Naive thymus-derived CD8-positive, alpha-beta T cell (primary cell): ENCODE measurements at places on chromosomes 5 and 9.

DNA sequence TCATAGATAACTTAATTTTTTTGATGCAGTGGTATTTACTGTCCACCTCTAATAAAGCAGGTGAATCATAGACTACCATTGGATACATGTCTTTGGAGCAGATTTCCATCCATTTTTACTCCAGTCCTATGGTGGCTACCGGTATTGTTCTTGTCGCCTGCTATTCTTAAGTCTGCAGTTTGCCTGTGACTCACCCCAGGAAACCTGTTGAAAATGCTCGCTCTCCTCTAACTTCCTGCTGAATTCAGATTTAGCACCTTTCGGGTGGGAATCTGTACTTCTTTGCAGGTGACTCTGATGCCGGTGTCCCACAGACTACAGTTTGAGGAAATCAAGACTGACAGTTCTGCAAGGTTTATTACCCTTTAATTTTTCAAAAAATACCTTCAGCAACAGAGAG lies 58.8 kb upstream of the DHFR start:
- no peak overlapping the region for H3K4me3 ChIP-seq
- H3K27ac ChIP-seq: no peak overlapping the region
- peaks cover 7% of the 10 kb centered on the region for H3K4me1 ChIP-seq
- peaks cover 30% of the 10 kb centered on the region for H3K36me3 ChIP-seq

- no peaks in the 10 kb centered on the region for H3K36me3 ChIP-seq
- H3K27me3 ChIP-seq: no peaks in the 10 kb centered on the region
- no peak overlapping the region for H3K27ac ChIP-seq
- H3K4me1 ChIP-seq: no peaks in the 10 kb centered on the region
Measured at GRCh38 chr5:8686707-8687106, 817.8 kb downstream of the MTRR start.

DNA sequence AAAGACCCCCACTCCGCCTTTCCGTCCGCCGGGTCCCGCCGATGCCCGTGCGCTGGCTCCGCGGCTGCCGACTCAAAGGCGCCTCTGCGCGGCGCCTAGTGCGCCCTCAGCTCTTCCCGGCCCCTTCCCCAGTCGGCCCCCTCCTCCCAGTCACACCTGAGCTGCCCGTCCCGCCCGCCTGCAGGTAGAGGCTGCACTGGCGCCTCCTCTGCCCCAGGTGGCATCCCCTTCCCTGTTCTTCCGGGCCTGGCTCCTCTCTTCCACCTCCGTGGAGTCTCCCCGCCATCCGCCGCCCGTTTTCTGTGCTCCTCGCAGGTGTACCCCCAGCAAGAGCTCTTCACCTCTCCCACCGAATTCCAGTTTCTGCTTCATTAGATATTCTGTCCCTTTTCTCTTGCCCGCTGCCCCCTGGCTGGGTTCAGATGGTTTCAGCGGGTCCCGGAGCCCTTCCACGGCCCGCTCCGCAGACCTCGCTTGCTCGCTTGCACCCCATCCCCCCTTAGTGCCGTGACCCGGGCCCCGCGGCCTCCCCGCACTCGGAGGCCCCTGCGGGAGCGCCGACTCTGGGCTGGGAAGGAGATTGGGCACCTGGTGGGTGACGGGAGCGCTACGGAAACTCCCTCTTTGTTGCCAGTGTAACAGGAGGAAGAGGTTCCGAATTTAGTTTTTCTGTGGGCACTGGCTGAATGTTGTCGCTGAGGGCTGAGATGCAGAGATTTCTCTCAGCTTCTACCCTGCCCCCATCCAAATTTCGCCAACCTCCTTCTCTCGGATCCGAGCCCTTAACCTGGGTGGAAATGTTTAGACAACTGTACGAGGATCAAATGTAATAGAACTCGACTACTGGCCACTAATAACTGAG lies 809 bp downstream of the SLC44A1 start:
- H3K27me3 ChIP-seq: peaks cover 10% of the 10 kb centered on the region
- DNase-seq: peak; percentile 56
- H3K36me3 ChIP-seq: no peaks in the 10 kb centered on the region
- H3K27ac ChIP-seq: peak overlapping the region; percentile 89

GRCh38 chr5:136203303-136203922 lies 10.5 kb upstream of the SMIM32 start:
- no peaks in the 10 kb centered on the region for H3K36me3 ChIP-seq
- no peak overlapping the region for H3K4me3 ChIP-seq
- H3K27me3 ChIP-seq: peaks cover 10% of the 10 kb centered on the region
- no peaks in the 10 kb centered on the region for H3K4me1 ChIP-seq
- no peak for DNase-seq
- no peak overlapping the region for H3K27ac ChIP-seq

DNA sequence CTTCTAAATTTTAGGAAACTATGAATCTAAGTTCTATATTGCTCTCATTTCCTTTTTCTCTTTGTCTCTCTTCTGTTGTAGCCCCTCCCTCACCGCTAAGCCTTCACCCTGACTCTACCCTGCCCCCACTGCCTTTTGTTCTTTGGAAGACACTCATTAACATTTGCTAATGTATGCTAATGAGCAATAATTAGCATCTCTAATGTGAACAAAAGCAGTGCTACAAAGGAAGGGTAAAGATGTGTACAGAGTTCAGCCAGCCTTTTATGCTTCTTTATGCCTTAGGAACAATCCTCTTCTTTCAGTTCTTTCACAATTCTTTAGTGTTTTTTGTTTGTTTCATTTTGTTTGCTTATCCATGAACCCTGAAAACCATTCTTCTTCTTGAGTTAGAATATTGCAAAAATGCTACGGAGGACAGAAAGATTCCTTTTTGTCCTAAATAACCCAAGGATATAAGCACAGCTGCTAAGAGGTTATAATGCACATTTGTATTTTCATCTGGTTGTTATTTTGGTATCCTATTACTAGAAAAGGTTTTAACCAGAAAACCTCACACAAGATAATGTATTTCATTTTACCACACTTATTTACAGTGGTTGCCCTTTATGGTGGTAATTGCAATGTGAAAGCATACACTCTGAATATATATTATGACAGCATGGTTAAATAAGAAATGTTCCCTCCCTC lies 159.3 kb downstream of the TMC1 start:
- H3K27ac ChIP-seq: no peak overlapping the region
- no peak for DNase-seq
- no peaks in the 10 kb centered on the region for H3K36me3 ChIP-seq
- H3K4me3 ChIP-seq: no peak overlapping the region

DNA sequence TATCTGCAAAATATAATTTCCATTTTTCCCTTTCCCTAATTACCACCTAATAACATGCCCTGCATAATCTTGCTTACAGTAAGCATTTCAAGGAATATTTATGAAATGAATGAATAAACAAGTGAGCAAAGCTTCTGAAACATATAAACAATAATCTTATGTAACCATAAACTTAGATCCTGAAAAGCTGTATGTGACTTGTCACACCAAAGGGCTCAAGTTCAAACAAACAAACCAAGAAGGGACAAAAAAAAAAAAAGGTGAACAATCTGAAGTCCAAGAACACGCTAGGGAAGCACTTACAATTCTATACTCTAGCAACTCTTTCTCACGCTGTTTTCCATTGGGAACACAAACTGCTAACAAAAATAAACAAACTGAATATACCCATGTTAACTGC lies 36.3 kb downstream of the PLPP1 start:
- H3K27me3 ChIP-seq: no peaks in the 10 kb centered on the region
- no peak overlapping the region for H3K4me3 ChIP-seq
- no peak for DNase-seq
- peaks cover 3% of the 10 kb centered on the region for H3K36me3 ChIP-seq

DNA sequence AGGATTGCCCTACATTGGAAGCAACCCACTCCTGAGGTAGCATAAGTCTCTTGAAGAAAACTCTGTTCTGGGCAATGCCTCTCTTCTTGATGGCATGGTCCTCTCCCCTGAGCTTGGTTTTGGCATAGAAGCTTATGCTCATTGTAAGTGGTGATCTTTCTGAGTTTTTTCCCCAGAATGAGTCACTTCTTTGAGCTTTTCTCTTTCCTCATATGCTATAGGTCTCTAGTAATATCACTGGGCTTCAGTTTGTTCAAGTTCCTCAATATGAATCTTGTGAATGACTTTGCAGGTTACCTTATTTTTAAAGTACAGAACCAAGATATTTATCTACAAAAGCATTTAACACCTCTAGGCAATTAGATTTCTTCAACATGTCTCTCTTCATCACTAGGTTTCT lies 76.5 kb upstream of the ATG10 start:
- H3K4me1 ChIP-seq: no peaks in the 10 kb centered on the region
- no peaks in the 10 kb centered on the region for H3K27me3 ChIP-seq
- no peak overlapping the region for H3K4me3 ChIP-seq
- no peak for DNase-seq

DNA sequence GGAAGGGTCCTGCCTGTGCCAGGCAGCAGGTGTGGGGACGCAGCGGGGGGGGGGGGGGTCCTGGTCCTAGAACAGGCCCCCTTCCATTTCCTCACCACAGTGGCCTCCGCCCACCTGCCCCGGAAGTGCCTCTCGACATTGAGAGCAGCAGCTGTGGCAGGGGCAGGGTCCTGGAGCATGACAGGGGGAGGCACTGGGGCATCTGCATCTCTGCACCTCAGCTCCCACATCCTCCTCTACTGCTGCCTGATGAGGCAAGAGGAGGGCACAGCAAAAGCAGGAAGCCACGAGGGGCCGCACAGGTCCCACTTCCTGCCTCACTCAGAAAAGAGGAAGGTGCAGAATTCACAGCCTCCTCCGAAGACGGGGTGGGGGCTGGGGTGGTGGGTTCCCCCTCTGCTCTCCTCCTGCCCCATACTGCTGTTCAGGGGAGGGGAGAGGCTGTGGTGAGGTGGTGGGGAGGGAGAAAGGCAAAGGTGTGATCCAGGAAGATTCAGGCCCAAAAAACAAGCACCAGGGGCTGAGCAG lies 14.8 kb downstream of the AKNA start:
- peaks cover 5% of the 10 kb centered on the region for H3K36me3 ChIP-seq
- H3K27me3 ChIP-seq: no peaks in the 10 kb centered on the region
- H3K4me1 ChIP-seq: peaks cover 93% of the 10 kb centered on the region
- DNase-seq: peak; percentile 96
- H3K4me3 ChIP-seq: peak overlapping the region; percentile 84
- H3K27ac ChIP-seq: peak overlapping the region; percentile 89

GRCh38 chr9:92155221-92155620 lies 40.0 kb upstream of the SPTLC1 start:
- no peak overlapping the region for H3K27ac ChIP-seq
- no peaks in the 10 kb centered on the region for H3K36me3 ChIP-seq
- no peak overlapping the region for H3K4me3 ChIP-seq
- H3K27me3 ChIP-seq: peaks cover 20% of the 10 kb centered on the region
- no peak for DNase-seq
- no peaks in the 10 kb centered on the region for H3K4me1 ChIP-seq

- DNase-seq: no peak
- H3K36me3 ChIP-seq: peaks cover 7% of the 10 kb centered on the region
- H3K27me3 ChIP-seq: no peaks in the 10 kb centered on the region
- no peak overlapping the region for H3K4me3 ChIP-seq
- H3K4me1 ChIP-seq: peaks cover 2% of the 10 kb centered on the region
Measured at GRCh38 chr9:20848490-20848889, 164.4 kb downstream of the FOCAD start.

GRCh38 chr5:142478113-142478512 lies 153.3 kb upstream of the SPRY4 start:
- no peaks in the 10 kb centered on the region for H3K36me3 ChIP-seq
- peaks cover 2% of the 10 kb centered on the region for H3K4me1 ChIP-seq
- H3K27me3 ChIP-seq: peaks cover 4% of the 10 kb centered on the region
- H3K27ac ChIP-seq: no peak overlapping the region

- no peak overlapping the region for H3K27ac ChIP-seq
- peaks cover 8% of the 10 kb centered on the region for H3K4me1 ChIP-seq
- H3K27me3 ChIP-seq: peaks cover 49% of the 10 kb centered on the region
- DNase-seq: no peak
- peak overlapping the region; percentile 79 for H3K4me3 ChIP-seq
- peaks cover 2% of the 10 kb centered on the region for H3K36me3 ChIP-seq
Measured at GRCh38 chr5:73232266-73233041, 59.5 kb downstream of the TMEM174 start.

DNA sequence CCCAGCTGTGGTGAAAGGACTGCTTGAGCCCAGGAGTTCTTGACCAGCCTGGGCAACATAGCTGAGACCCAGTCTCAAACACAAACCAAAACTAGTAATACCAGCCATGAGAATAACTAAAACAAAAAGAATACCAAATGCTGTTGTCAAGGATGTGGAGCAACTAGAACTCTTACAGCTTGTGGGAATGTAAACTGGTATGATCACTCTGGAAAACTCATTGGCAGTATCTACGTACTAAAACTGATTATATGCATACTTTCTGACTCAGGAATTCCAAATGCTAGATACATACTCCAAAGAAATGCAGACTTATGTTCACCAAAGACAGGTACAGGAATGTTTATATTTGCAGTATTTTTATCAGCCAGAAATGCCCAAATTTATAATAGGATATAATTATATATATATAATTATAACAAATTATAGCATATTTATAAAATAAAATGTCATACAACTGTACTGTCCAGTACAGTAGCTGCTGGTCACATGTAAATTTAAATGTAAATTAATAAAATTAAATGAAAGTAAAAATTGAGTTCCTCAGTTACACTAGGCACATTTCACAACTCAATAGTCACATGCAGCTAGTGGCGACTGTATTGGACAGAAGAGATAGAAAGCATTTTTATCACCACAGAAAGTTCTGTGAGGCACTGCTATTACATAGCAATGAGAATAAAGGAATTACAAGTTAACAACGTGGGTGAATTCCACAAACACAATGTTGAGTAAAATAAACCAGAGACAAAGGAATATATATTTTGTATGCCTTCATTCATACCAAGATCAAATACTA lies 118.5 kb downstream of the GNAQ start:
- no peak for DNase-seq
- peaks cover 64% of the 10 kb centered on the region for H3K4me1 ChIP-seq
- H3K4me3 ChIP-seq: no peak overlapping the region
- H3K27me3 ChIP-seq: no peaks in the 10 kb centered on the region
- peaks cover 8% of the 10 kb centered on the region for H3K36me3 ChIP-seq
- H3K27ac ChIP-seq: no peak overlapping the region

DNA sequence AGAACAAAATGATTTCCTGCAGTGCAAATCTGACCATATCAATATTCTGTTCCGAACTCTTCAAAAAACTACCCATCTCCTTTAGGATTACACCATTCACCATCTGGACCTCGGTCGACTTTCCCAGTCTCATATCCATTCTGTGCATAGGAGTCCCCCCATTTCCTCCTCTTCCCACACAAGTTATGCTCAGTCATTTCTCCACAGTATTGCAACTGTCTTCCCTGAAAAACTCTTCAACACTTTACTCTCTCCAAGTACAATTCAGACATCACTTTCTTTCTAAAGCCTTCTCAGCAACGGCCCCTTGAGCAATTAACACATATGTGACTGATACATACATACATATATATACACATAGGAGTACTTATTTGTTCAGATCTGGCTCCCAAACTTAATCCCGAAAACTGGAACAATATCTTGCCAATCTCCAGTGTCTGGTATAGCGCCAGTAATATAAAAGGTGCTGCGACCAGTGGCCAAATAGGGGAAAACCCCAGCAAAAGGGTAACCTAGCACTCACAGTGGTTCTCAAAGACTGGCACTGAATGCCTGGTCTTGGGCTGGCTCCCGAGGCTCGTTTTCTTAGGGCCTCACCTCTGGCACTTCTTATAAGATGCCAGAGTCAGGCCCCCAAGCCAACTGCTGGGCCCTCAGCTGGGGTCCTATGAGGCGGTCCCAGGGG lies 629 bp downstream of the ZBTB26 start:
- H3K36me3 ChIP-seq: no peaks in the 10 kb centered on the region
- DNase-seq: peak; percentile 15
- H3K4me3 ChIP-seq: no peak overlapping the region
- no peaks in the 10 kb centered on the region for H3K27me3 ChIP-seq
- H3K27ac ChIP-seq: no peak overlapping the region
